ENCODE measurements at places on chromosomes 2 and 18. TPM values are rescaled to one million over a fixed set of nuclear protein-coding genes. Genes with fewer than 3 reads are reported as not detected.

- no peak overlapping the region for H3K4me3 ChIP-seq
- H3K27me3 ChIP-seq = no peaks in the 10 kb centered on the region
- DNase-seq = no peak
- no peaks in the 10 kb centered on the region for H3K36me3 ChIP-seq
- no peak overlapping the region for H3K27ac ChIP-seq
Observed at GRCh38 chr2:51220606-51221005, 188.7 kb upstream of the NRXN1 start.

AQP12A gene
- total RNA-seq = not detected

TMEM37 gene
- not detected for total RNA-seq

CRYGD gene
- total RNA-seq = not detected

GRCh38 chr2:26088038-26088643 is 54.3 kb downstream of the RAB10 start:
- no peak overlapping the region for H3K27ac ChIP-seq
- H3K27me3 ChIP-seq = no peaks in the 10 kb centered on the region
- H3K36me3 ChIP-seq = peaks cover 19% of the 10 kb centered on the region
- no peak overlapping the region for H3K4me3 ChIP-seq
- peak; percentile 33 for DNase-seq
- peaks cover 35% of the 10 kb centered on the region for H3K4me1 ChIP-seq

GRCh38 chr2:7027956-7028655 is 110.9 kb downstream of the RNF144A start:
- peaks cover 10% of the 10 kb centered on the region for H3K4me1 ChIP-seq
- no peak for DNase-seq
- no peak overlapping the region for H3K4me3 ChIP-seq
- H3K27me3 ChIP-seq = no peaks in the 10 kb centered on the region

IL36RN gene
- not detected for total RNA-seq

- H3K27me3 ChIP-seq = no peaks in the 10 kb centered on the region
- H3K4me3 ChIP-seq = no peak overlapping the region
- H3K27ac ChIP-seq = no peak overlapping the region
- peaks cover 13% of the 10 kb centered on the region for H3K4me1 ChIP-seq
Observed at GRCh38 chr18:49094136-49094535, 143.4 kb upstream of the SMAD7 start.

Data from activated CD8-positive, alpha-beta T cell treated with anti-CD3 and anti-CD28 coated beads, Interleukin-2, amount 10 ng/mL, durations not matched to agents 7 days and 5 days (primary cell).